ENCODE measurements at places on chromosomes 2 and 18.

DNA sequence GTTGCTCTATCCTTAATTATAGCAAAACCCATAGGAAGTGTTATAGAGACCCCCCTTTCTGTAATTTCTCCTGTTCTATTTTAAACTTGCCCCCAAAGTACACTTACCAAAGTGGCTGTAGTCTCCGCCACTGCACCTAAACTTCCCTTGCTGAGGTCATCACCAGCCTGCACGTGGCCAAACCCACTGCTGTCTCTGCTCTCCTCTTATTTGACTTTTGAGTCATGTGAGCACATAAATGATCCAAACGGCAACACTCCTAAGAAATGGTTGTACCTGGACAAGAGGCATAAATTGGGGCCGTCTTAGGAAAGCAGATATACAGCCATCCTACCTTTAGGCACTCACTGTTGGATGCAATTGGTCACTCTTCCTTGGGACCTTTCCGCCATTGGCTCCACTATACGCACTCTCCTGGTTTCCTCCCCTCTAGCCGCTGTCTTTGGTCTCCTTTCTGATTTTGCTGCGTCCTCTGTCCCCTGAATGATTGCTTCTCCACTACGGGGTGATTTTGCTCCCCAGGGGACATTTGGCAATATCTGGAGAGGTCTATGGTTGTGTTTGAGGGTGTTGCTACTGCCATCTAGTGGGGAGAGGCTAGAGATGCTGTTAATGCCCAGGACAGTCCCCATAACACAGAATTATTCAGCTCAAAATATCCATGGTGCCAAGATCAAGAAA is 19.2 kb upstream of the IL36G start:
- no peak for DNase-seq

- DNase-seq = no peak
Observed at GRCh38 chr2:234187646-234188174, 137.2 kb downstream of the SPP2 start.

DNA sequence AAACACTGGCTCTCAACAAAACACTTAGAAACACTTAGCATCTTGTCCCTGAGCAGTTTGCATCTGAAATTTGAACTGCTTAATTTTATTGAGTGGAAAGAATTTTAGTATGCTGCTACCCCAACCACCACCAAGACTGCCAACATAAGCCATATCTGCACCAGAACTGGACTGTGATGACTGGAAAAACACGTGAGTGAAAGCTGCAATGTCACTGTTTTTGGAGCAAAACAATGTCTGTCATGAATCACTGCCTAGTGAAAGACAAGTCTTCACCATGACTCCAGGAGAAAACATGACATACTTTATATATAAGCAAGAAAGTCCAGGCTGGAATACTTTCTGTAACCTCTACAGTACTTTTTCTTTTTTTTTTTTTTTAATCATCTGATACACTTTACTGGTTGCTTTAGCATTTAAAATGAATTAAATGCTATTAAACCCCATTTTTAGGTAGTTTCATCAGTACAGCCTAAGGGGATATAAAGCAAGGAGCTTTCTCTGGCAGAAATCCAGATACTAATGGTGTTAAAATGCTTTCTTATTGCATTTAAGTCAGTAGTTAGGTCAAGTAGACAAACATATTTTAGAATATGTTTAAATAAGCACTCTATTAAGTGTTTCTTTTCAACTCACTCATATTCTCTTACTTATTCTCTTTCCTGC is 2129.4 kb upstream of the PIK3C3 start:
- DNase-seq = no peak

DNA sequence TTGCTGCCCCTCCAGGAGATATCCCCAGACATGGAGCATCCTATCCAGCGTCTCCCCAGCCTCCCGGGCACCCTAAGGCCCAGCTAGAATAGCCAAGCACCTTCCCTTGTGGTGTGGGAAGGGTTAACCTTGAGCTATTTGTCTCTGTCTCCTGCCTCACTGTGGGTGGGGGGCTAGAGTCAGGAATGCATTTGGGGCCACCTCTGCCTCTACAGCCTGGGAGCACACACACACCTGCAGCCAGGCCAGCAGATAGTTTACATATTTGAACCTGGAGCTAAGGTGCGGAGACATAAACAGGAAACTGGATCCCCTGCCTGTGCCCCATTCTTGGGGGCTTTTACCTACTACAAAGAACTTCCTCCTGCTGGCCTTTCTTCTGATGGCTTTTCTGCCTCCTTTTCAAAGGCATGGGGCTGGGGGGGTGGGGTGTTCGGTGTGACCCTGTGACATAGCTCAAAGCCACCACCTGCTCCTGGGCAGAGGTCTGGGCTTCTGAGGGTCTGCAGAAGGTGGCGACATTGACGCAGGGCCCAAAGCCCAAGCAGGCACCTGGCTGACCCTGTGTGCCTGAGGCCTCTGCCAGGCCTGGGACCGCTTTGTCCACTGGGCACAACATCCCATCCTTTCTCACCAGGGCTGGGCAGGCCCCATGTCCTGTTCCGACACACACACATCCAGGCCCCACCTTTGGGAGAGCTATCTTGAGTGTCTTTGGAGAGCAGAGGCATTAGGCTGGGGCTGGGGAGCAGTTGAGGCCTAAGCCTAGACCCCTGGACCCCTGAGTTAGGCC is 34.2 kb downstream of the EMX1 start:
- DNase-seq = no peak

DNA sequence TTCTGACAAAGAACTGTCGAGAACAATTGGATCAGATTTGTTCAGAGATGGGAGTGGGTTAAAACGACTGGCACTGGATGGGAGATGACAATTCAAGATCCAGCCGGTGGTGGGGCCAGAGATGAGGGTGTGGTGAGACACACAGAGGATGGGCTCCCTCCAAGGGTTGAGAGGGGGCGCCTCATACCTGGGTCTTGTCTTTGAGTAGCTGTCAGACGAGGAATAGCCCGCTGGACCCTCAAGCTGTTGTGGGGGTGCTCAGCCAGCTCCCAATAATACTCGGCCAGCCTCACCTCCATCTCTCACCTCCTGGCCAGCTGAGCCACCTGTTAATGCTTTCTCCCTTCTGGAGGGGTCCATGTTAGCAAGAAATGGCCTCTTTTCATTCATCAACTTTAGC is 14.0 kb downstream of the INPP5D start:
- DNase-seq = no peak
